ENCODE measurements at places on chromosomes 2 and 18.
A peak's percentile ranks its signal among the peaks of the same experiment; 100 is the strongest.

GRCh38 chr2:71423817-71424420 is 29.4 kb upstream of the DYSF start:
- DNase-seq, result no peak

GRCh38 chr2:64504774-64505720 is 19.1 kb upstream of the AFTPH start:
- DNase-seq, result no peak

- peak; percentile 62 for DNase-seq
Measured at GRCh38 chr2:46985512-46985911, 69.9 kb upstream of the MCFD2 start.

GRCh38 chr2:144645083-144645778 is 125.3 kb upstream of the ZEB2 start:
- DNase-seq, result peak; percentile 63

GRCh38 chr18:35050705-35051195 is 9.5 kb downstream of the MAPRE2 start:
- no peak for DNase-seq

GRCh38 chr2:206245265-206245672 is 29.2 kb upstream of the ZDBF2 start:
- DNase-seq, result no peak

GRCh38 chr2:71207601-71208000 is 19.3 kb downstream of the PAIP2B start:
- DNase-seq, result no peak

All from EH (cell line).